ENCODE measurements at places on chromosomes 2 and 18.

DNA sequence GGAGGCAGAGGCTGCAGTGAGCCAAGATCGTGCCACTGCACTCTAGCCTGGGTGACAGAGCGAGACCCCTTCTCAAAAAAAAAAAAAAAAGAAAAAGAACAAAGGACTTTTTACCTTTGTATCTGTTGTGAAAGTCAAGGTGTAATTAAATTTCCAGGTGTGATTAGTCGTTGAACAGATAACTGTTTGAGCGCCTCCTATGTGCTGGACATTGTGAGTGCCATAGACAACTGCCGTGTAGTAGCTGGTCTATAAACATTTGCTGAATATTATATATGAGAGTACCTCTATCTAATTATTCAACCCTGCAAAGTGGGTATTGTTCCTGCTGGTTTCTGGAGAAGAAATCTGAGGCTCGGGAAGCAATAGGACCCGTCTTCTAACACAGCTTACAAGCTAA lies 71.8 kb downstream of the ASAP2 start:
- no peak for DNase-seq

DNA sequence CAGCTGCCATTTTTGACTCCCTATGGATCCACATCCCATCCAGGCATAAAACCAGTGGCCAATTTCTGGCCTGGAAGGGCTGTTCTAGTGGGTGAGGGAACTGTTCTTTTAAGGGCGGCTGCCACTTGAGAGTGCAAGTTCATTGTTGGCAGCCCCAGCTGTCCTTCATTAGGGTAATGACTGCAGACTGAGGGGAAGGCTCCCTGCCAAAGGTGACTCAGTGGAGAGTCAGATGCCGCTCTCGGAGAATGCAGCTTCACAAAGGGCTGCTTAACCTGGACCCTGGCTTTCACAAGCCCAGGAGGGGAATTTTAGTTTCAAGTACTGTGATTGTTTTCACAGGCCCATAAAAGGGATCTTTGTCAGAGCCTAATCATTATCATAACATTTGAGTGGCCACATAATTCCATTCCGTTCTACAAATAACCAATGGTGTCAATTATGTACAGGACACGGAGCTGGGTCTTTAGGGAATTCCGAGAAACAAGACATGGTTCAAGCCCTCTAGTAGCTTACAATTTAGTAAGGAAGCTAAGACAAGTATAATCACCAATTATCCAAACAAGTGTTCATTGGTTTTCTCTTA lies 235.7 kb downstream of the CDCA7 start:
- DNase-seq: no peak

DNA sequence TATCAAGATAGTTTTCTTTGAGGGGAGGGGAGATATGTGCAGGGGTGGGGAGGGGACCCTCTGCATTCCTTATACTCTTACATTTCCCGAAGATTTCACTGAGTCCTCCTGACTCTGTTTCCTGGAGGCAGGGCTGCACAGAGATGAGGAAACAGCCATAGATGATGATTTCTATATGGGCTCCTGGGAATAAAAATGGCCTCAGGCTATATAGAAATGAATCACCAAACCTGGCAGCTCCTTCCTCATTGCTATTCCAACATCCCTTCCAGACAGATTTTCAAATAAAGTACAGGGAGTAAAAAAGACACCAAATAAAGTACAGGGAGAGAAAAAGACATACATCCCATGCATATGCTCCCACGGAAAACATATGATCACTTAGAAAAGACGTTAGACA lies 474.8 kb upstream of the RAB6C start:
- no peak for DNase-seq

DNA sequence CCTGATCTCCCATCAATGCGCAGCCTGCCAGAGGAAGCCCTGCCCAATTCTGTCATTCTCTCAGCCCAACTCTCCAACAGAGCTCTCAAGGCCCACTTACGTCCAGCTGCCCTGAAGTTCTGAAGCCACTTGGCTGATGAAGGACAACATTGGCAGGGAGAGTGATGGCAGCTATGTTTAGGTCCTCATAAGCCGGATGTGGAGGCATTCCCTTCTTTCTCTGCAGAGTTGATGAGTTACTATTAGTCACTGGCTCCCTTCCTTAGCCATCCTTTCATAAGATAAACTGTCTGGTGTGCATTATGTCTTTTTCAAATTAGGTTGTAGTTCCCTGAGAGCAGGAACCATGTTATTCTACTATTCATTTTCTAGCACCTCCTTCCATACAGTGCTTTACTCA lies 22.5 kb upstream of the TACR1 start:
- no peak for DNase-seq

- no peak for DNase-seq
These were observed 26.8 kb downstream of the RHBDD1 start for GRCh38 chr2:226862623-226863022.

- peak; percentile 5 for DNase-seq
These were observed 71.1 kb upstream of the TFCP2L1 start for GRCh38 chr2:121356058-121356640.

GRCh38 chr2:190435031-190435670 lies 27.0 kb downstream of the MFSD6 start:
- no peak for DNase-seq

DNA sequence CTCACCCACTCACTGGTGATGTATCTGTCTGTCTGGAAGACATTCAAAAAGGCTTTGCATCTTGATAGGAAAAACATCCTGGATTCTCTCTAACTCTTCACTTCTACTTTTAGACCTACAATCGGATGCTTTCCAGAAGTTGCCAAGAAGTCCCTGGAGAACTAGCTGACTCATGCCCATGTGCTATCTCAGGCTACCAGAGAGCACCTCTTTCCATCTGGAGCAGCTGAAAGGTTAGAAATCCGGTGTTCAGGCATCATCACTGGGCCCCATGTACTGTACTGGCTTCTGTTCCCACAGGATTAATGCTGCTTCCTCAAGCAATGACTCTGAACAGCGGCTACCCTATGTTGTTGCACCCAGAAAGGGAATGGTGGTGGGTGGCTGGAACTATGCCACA lies 259.0 kb downstream of the NBAS start:
- no peak for DNase-seq

- no peak for DNase-seq
These were observed 46.9 kb upstream of the GREB1L start for GRCh38 chr18:21194871-21195771.

GRCh38 chr2:14867853-14868252 lies 235.3 kb downstream of the LRATD1 start:
- no peak for DNase-seq

DNA sequence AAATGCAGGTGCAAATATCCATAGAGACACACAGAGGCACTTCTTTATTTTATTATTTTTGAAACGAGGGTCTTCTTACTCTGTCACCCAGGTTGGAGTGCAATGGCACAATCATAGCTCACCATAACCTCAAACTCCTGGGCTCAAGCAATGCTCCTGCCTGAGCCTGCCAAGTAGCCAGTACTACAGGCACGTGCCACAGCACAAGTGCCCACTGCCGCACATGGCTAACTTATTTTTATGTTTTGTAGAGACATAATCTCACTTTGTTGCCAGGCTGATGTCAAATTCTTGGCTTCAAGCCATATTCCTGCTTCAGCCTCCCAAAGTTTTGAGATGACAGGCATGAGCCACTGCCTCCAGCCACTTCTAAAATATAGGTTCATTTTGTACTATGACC lies 537.6 kb downstream of the THSD7B start:
- no peak for DNase-seq

GRCh38 chr2:120439637-120440384 lies 93.9 kb downstream of the INHBB start:
- DNase-seq: no peak

DNA sequence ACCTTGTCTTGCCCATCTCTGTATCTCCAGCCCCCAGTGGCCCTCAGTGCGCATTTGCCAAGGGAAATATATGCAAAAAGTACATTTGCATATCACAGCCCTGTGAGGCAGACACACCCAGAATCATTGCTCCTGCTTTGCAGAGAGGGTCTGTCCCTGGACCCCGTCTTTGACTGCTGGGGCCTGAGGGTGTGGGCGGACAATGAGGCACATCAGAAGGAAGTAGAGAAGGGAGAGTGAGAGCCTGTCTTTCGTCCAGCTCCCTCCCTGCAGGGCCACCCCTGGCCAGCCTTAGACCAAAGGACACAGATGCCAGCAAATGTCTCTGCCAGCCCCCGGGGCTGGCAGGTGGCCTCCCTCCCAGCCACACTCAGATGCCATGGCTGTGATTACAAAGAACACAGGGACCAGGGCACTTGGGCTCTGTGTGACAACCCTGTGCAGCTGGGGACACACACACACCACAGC lies 516.2 kb upstream of the MYT1L start:
- no peak for DNase-seq

DNA sequence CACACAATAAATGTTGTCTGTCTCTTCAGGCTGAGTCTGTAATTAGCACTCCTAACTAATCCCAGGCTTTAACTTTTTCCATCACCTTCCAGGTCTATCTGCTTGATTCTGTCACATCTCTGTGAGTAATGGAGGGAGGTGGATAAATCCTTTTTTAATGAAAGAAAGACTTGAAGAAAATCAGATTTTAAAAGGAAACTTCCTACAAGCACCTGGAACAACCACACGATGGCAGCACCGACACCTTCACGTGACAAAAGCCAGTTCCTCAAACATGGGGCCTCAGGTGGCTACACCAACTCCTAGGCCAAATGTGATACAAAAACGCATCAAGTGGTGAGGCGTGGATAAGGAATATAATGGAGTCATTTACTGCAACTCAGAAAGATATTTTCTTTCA lies 41.8 kb downstream of the TGFBRAP1 start:
- no peak for DNase-seq

DNA sequence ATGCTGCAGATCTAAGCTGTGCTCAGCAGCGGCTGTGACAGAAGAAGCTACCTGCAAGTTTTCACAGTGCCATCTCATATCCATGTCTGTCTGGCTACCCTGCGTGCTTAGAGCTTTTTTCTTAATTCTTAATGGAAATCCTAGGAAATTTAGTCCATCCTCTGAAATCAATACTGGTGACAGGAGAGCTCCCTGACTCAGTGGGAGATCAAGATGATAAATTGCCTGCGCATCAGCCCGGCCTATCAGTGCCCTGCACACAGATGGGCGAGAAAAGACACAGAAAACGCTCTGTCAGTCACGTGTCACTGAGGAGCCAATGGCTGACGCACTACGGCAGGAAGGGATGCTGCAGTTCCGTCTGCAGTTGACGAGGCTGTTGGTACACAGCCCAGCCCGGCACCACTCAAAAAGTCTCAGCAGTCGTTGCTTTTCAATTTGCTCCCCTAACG lies 819.6 kb upstream of the FSHR start:
- peak; percentile 8 for DNase-seq

DNA sequence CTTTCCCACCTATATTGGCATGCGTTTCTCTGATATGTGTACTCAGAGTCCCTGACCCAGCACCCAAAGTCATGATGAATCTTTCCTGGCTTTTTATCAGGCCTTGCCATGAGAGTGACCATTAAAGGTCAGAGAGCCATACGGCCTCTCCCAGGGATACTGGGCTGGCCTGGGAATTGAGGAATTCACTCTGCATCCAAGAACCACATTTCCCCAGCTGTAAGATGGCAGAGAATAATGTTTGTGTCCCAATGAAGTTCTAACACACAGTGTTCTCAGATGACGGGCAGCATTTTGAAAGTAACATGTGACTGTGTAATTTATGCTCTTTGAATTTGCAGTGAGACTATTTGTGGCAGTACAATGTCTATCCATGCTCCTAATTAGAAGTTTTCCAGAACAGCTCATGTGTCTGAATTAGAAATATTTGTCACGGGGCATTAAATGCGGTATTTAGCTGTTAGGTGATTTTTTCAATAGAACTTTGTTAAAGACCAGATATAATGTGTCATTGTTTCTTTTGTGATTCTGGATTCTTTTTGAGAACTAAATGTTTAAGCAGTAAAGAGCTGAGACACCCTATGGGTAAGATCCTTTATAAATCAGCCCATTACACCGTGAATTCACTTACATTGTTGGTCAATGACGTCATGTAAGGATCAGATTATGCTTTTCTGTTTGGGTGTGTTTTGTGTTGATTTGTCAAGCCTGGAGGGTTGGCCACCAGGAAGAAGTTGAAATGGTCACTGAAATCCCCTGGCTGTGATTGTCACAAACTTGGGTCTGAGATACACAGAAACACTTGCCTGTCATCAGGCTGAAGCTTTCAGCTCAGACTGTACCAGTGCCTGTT lies 7.3 kb upstream of the SLC3A1 start:
- no peak for DNase-seq

DNA sequence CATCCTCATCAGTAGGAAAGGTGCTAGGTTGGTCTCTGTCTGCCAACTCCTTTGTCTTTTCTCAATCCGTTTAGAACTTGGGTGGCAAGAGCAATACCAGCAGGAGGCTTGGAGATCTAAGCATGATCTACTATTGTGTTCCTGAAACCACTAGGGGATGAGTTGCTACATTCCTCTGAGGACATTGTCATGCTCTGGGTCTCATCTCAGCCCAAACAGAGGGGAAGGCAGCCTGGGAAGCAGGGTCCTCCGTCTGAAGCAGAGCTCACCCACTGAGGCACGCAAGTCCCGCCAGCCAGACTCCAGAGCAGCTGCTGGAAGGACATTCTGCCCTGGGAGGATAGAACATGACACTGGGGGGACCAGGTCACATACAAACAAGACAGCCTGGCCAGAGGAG lies 162.9 kb downstream of the MTCL1 start:
- no peak for DNase-seq

DNA sequence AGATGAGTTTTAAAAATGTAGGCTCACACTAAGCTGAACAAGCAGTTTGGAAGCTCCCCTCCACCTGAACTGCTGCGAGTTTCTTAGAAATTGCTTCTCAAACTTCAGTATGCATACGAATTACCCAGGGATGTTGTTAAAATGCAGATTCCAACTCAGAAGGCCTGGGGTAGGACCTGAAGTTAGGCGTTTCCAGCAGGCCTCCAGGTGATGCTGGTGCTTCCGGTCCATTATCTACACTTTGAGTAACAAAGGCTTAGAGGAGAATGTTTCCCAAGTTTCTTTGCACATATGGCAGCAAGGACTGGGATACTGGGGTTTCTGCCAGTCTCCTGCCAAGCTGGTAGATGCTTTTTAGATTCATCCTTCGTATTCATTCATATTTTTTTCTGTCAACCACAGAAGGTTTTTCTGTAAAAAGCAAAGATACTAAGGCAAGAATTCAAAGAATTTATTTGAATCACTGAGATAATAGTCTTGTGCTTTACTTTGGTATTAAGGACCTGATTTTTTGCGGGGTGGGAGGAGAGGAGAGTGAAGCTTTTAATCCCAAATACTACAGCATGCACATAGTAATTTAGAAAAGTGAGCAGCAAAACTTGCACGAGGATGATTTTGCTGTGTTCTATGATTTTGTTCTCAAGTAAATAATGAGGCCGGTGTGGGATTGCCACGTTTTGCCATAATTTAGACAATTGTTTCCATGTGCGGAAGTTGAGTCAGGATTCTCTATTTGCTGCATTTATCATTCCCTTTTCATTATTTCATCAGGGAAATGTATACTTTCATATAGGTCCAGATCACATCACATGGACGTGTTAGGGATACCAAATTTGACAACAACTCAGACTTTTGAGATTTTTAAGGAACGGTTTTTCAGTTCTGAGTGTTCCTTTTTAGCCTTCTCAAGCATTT lies 137.6 kb upstream of the SPATS2L start:
- DNase-seq: no peak

GRCh38 chr2:240864475-240864874 lies 4.1 kb upstream of the AGXT start:
- no peak for DNase-seq

- no peak for DNase-seq
These were observed 8.5 kb upstream of the GMPPA start for GRCh38 chr2:219490186-219490585.

GRCh38 chr18:62026586-62026985 lies 133.8 kb upstream of the RNF152 start:
- DNase-seq: no peak

- DNase-seq: no peak
These were observed 1.1 kb downstream of the LDLRAD4 start for GRCh38 chr18:13219593-13220159.
